ENCODE measurements at places on chromosomes 7 and 10.

GRCh38 chr10:16845248-16845647 lies 28.0 kb upstream of the RSU1 start:
- peak; percentile 57 for DNase-seq

- no peak for DNase-seq
Measured at GRCh38 chr7:38142736-38143135, 35.3 kb upstream of the STARD3NL start.

GRCh38 chr10:45354261-45354660 lies 19.8 kb upstream of the ALOX5 start:
- no peak for DNase-seq

GRCh38 chr10:11156480-11156879 lies 138.8 kb downstream of the CELF2 start:
- no peak for DNase-seq

Data from fibroblast of skin of abdomen (primary cell).